ENCODE measurements at places on chromosomes 5 and 9.
A peak's percentile ranks its signal among the peaks of the same experiment; 100 is the strongest.

- DNase-seq: no peak
Observed at GRCh38 chr9:122779181-122779580, 9.6 kb upstream of the OR5C1 start.

DNA sequence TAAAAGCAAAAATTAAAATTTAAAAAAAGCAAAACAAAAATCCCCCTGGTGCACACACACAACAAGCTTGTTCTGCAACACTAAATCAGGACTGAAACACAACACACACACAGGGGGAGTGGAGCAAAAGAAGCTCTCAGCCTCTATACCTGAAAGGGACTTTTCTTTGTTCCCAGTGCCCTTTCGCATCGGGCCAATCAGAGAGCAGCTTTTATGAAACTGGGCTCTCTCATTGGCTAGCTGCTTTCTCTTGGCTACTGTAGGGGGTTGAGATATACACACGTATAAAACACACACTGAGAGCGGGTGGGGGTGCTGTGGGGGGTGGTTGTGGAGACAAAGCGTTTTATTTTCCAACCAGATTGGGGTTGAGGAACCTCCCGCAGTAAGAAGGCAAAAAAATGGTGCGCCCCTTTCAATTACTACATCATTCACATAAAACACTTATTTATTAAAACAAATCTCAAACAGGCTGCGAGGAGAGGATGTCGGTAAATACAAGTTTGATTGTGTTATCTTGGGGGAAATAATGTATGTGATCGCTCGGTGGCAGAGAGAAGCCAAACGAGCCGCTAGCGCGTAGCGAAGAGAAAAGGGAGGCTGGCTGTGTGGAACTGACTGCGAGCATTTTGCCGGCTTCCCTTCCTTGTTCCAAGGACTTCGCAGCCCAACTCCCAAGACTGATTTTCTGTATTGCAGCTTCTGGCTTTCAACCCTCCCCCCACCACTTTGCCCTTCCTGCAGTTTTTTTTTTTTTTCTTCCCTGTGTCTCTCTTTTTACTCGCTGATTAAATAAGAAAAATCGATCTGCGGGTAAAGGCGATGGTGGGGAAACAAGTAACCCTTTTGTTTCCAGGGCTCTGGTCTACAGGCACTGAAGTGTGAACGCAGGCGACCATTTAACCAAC lies 2.5 kb upstream of the ZNF608 start:
- DNase-seq: peak; percentile 85

DNA sequence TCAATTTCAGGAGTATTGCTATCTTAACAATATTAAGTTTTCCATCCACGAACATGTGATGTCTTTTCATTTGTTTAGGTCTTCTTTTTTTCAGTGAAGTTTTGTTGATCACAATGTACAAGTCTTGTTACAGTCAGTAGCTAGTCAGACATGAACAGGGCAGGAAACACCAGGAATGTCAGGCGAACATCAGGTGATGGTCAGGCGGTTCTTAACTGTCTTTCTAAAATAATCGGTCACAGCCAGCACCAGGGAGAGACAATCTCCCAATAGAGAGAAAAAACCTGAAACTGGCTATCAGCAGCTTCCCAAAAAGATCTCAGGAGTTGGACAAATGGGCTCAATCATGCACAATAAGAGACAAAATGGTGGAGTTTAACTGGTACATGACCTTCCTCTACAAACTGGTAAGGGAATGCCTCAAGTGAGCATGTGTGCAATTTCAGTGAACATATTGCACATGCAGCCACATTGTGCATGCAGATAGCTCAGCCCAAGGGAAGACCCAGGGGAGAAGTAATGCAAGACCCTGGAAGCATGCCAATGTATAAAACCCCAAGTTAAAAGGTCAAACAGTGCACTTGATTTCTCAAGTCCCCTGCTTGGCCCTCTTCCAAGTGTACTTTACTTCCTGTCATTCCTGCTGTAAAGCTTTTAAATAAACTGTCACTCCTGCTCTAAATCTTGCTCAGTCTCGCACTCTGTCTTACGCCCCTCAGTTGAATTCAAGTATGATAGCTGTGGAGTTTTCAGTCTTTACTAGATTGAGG lies 176.1 kb upstream of the RASEF start:
- DNase-seq: peak; percentile 52

DNA sequence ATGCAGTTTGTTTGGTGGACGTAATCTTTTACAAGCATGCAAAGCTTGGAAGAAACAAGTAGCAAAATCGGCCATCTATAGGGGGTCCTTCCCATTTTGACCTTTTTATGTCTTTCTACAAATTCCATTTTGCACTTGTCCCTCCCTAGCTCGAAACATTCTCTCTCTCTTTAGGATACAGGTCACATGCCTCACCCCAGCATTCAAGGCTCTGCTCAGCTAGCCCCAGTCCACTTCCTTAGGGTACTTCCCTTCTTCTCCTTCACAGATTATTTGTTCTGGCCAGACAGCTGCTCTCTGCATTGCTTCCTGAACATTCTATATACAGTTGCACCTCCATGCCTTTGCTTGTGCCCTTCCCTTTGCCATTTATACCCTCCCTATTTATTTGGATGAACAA lies 31.7 kb upstream of the TRIM14 start:
- no peak for DNase-seq

DNA sequence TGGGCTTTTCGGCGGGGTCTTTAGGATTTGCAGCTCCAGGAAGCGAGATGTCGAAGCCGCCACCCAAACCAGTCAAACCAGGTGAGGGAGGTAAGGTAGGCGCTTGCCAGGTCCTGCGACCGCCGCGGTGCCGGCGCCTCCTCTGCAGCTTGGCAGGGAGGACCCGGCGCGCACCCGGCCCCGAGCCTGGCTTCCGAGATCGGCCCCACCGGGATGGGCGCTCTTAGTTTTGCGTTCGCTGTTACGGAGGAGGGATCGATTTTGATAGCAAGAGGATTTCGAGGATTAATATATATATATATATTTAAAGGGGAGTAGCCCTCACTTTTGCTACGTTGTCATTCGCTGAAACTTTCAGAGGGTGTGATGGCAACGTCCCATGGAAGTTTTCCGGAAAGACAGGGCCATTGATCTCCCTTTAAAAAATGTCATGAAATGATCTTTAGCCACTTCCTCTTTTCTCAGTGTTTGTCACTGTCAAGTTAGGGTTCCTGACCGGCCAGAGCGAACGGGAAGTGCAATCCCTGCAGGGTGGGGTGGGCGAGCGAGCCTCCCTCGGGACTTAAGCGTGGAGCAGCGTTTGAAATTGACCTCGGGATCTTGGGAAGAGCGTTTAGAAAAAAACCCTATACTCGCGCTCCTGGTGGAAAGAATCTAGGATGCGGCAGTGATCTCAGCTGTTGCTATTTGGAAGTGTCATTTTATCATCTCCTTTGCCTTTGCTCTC lies 495 bp downstream of the OSTF1 start:
- DNase-seq: peak; percentile 72

Data from fibroblast of gingiva (primary cell).